OCI-LY7 (cell line): ENCODE measurements at places on chromosomes 12 and 14. TPM values are rescaled to one million over a fixed set of nuclear protein-coding genes. Genes with fewer than 3 reads are reported as not detected.

The NRIP2 gene
- not detected in 2 replicates for total RNA-seq

The CLEC4D gene
- not detected in 2 replicates for total RNA-seq

The FGF23 gene
- total RNA-seq = not detected in 2 replicates

The EPS8 gene
- total RNA-seq = 0.44 and 0.61 TPM in 2 replicates

The ACVRL1 gene
- not detected in 2 replicates for total RNA-seq

The IQSEC3 gene
- not detected in 2 replicates for total RNA-seq

The KITLG gene
- total RNA-seq = not detected in 2 replicates

The EIF2S1 gene
- total RNA-seq = 154 and 161 TPM in 2 replicates

The ADAM21 gene
- total RNA-seq = not detected in 2 replicates

The TCL1B gene
- total RNA-seq = 5.6 and 5.7 TPM in 2 replicates

The SERPINA12 gene
- total RNA-seq = not detected in 2 replicates

The PFKM gene
- 72.5 and 80.1 TPM in 2 replicates for total RNA-seq

The SYNDIG1L gene
- total RNA-seq = not detected in 2 replicates

The KRT72 gene
- not detected in 2 replicates for total RNA-seq

The TEX22 gene
- total RNA-seq = 9.2 and 12.2 TPM in 2 replicates

The SP1 gene
- total RNA-seq = 83.9 and 93.9 TPM in 2 replicates

The TAS2R9 gene
- not detected in 2 replicates for total RNA-seq

The KRT74 gene
- total RNA-seq = not detected in 2 replicates

The FOXA1 gene
- total RNA-seq = not detected in 2 replicates

The GPR84 gene
- total RNA-seq = 0.18 and 0.30 TPM in 2 replicates

The CACNA2D4 gene
- total RNA-seq = 0.41 TPM in 1 of 2 replicates, not detected in the other
